ENCODE measurements at places on chromosomes 6 and 20.

GRCh38 chr6:119256978-119257462, 92.5 kb downstream of the MAN1A1 start:
- no peak for DNase-seq

DNA sequence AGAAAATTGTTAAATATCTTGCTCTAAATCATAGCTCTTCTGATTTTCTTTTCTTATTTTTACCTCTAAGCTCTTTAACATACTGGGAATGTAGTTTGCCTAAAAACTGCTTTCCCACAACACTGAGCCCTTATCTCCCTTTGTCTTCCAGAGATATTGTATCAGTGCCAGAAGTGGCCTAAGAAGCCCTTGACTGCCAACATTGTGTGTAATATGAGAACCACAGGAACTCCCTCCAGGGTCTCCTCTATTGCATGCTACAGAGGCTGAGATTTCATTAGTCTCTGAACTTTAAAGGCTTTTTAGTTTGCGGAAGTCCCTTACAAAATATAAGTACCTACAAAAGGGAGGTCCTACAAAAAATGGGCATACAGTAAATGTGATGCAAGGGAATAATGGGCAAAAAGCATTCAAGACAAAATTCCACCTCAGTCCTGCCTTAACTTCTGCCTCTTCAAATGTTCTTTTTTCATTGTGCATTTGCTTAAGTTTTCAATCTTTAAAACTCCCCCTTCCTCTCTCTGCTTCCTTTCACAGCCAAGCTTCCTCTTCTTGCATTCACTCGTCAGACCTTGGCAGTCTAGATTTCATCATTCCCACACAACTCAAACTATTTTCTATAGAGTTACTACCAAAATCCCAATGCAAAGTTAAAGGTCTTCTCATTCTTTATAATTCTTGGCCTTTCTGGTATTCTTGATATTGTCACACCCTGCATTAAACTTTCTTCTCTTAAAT, 76.5 kb downstream of the ADGRG6 start:
- DNase-seq = no peak

DNA sequence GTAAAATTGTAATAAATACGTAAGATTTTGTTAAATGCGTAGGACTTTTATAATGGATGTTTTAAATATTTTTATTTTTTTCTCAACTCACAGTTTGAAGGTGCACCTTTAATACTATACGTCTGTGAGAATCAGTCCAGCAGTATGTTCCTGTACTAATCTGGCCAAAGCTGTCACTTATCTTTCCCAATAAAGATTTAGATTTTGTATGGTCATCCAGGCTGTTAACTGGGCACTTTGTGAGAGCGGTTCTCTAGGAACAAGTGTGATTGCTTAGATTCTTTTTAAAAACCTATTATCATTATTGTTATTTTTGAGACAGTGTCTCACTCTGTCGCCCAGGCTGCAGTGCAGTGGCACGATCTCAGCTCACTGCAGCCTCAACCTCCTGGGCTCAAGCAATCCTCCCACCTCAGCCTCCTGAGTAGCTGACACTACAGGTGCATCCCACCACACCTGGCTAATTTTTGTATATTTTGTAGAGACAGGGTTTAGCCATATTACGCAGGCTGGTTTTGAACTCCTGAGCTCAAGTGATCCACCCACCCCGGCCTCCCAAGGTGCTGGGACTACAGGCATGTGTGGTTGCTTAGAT, 1.7 kb downstream of the DCBLD1 start:
- no peak for DNase-seq

GRCh38 chr6:140319209-140319608, 944.8 kb upstream of the CITED2 start:
- DNase-seq = no peak

GRCh38 chr6:148925701-148926100, 178.9 kb downstream of the UST start:
- no peak for DNase-seq

GRCh38 chr6:25403150-25403549, 124.0 kb downstream of the CARMIL1 start:
- no peak for DNase-seq

GRCh38 chr6:110558575-110558974, 82.2 kb upstream of the SLC22A16 start:
- no peak for DNase-seq
